Natural killer cell treated with Interleukin-12 subunit alpha and Interleukin-12 subunit beta and Interleukin-15 and Interleukin-18, amount 100 ng/mL, for 72 hours (primary cell): ENCODE measurements at places on chromosomes 6 and 20.

- DNase-seq, result no peak
Observed at GRCh38 chr6:27478141-27478705, 5.3 kb upstream of the ZNF184 start.

- no peak for DNase-seq
Observed at GRCh38 chr20:35743693-35744491, 1.8 kb upstream of the RBM39 start.

GRCh38 chr20:3163099-3164042, 3.7 kb upstream of the FASTKD5 start:
- DNase-seq, result no peak

GRCh38 chr6:77231438-77232305, 231.6 kb downstream of the HTR1B start:
- DNase-seq, result no peak

DNA sequence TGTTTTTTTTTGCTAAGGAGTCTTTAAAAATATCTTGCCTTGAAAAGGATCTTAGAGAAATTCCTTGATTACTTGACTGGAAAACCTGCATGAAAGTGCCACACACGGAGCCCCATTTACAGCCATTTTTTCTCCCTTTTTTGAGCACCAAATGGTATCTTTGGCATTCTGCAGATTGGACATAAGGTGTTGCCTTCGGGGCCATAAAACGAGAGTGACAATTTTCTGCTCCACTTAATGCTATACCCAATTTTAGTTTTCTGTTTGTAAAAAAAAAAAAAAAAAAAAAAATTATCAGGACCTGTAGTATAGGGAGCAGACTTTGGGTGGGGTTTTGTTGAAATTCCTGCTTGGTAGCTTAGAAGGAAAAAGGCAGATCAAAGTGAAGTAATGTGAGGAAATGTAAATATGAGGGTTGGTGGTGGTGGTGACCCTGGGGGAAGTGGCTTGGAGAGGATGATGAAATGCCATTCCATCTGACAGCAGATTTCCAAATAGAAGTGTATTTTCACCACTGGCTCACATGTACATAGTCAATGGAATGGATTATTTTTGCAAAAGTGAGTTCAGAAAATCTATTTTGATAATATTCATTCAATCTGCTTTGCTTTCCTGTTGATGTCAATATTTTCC, 212.1 kb upstream of the SOX4 start:
- no peak for DNase-seq

DNA sequence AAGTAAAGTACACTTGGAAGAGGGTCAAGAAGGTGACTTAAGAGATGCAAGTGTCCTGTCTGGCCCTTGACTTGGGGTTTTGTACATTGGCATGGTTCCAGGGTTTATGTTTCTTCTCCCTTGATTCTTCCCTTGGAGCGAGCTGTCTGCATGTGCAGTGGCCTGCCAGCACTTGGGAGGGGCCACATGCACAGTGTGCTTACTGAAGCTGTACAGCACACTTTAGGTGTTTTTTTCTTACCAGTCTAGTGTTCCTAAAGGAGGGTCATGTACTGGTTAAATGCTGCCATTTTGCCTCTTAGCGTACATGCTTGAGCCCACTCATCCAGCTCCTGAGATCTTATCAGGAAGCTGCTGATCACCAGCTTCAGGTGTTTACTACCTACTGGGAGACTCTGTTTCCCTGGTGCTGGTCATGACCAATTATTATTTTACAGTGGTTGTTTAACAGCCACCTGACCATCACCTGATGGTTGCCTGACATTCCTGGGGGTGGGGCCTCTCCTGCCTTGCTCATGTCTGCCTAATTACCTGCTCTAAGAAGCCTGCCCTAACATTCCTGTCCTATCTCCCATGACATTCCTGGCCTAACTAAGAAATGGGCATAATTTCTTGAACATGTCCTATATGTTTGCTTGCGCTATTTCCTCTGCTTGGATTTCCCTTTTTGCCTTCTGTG, 182.9 kb downstream of the MCHR2 start:
- DNase-seq, result no peak

- no peak for DNase-seq
Observed at GRCh38 chr6:20565342-20565741, 31.1 kb downstream of the CDKAL1 start.
